SIG-M5 (cell line): ENCODE measurements at places on chromosomes 3 and 15.

- DNase-seq = no peak
Observed at GRCh38 chr3:156751461-156752025, 74.6 kb upstream of the LEKR1 start.

GRCh38 chr15:75028991-75029377, 5.6 kb downstream of the PPCDC start:
- no peak for DNase-seq

GRCh38 chr15:96325541-96326327, 4.8 kb upstream of the NR2F2 start:
- DNase-seq = no peak

DNA sequence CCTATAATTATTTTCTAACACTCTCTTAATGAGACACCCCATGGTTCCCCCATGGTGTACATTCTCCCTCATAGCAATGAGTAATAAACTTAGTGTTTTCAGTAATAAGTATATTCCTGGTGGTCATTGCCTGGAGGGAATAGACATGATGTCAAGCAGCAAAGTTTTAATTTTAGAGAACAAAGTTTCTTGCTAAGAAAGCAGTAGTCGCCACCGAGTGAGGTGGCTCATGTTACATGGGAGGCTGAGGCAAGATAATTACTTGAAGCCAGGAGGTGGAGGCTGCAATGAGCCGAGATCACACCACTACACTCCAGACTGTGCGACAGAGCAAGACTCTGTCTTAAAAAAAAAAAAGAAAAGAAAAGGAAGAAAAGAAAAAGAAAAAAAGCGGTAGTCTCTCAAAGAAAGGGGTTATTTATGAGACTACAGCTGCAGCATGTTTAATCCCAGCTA, 2.4 kb upstream of the ELP6 start:
- no peak for DNase-seq

GRCh38 chr15:72540606-72541237, 66.6 kb downstream of the ARIH1 start:
- no peak for DNase-seq

DNA sequence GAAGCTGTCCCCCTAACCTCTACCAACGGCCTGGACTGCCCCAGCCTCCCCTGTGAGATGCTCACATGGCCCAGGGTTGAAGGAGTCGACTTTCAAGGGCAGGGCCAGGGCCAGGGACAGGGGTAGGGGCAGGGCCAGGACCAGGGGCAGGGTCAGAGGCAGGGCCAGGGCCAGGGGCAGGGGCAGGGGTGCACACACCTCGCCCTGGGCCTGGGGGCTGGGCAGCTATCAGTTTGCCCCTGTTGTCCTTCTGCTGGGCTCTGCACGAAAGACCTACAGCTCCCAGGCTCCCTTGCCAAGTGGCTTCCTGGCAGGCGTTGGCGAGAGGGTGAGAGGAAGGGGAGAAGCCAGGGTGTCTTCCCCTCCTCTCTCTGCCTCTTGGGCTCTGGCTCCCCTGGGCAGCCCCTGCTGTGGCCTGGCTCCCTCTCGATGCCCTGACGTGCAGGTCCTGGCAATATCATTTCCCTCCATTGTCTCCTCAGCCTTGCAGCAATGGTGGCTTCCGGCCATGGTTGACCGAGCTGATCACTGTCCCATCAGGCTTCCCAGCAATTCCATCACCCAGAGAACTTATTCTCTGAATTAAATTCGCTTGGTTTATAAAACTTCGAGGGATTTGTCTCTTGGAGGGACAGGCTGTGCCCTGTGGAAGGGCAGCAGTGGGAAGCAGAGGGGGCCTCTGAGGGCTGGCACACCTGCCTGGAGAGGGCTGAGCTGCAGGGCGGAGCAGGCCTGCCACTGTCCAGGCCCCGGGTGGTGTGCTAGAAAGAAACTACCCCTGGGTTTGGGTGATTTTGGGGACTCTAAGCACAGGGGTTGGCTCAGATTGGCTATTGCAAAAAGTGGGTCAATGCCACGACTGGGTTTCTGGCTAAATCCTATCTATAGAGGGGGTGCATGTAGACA, 13.9 kb downstream of the PRR23E start:
- DNase-seq = no peak

GRCh38 chr3:174958671-174959328, 99.7 kb downstream of the NAALADL2 start:
- no peak for DNase-seq

GRCh38 chr15:65470866-65471265, 46.6 kb downstream of the DPP8 start:
- no peak for DNase-seq

DNA sequence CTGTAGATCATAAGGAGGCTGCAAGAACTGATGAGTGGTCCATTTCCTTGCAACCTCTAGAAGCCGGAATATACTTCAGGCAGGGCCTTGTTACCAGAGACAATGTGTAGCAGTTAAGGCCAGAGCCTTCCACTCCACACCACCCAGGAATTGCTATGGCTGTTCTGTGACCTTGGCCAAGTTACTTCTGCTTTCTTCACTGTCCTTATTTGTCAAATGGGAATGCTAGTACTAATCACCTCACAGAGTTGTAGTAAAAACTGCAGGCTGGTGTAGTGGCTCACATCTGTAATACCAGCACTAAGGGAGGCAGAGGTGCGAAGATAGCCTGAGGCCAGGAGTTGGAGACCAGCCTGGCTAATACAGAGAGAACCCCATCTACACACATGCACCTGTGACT, 28.7 kb upstream of the RPN1 start:
- DNase-seq = no peak

- DNase-seq = no peak
Observed at GRCh38 chr15:33559207-33559890, 248.6 kb downstream of the RYR3 start.

DNA sequence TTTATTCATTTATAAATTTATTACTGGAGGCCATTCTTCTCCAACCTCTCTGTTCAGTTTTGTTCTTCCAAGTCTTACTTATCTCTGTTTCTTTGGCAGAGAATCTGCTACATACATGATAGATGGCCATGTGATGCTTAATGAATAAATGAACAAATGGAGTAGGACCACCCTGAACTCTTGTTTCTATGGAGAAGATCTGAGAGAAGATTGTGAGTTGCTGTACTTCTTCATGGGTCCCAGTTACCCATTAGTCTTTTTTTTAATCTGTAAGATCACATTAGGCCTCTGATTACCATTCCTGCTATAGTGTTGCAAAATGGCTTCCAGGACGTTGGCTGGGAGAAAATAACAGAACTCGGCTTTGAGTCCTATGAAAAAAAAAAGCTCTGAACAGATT, 191.9 kb upstream of the SYNPR start:
- DNase-seq = no peak

- DNase-seq = no peak
Observed at GRCh38 chr15:66261056-66261455, 7.5 kb upstream of the MEGF11 start.

DNA sequence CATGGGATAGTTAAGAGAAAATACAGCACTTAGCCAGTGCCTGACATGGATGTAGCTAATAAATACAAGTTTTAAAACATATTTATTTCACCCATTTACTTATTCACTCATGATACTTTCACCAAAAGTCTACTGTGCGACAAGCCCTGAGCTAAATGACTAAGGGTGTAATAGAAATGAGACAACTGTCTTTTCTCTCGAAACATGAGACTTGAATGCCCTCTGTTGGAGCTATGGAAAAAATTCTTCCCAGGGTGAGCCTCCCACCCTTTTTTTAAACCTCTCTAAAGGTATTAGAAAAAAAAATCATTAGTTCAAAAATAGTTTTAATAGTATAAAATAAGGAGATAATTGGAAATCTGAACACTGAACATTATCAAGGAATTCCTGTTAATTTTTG, 24.3 kb upstream of the RPL14 start:
- no peak for DNase-seq
